Nucleus accumbens (tissue), 56 donors: ENCODE measurements at places on chromosomes 12 and 14.

DNA sequence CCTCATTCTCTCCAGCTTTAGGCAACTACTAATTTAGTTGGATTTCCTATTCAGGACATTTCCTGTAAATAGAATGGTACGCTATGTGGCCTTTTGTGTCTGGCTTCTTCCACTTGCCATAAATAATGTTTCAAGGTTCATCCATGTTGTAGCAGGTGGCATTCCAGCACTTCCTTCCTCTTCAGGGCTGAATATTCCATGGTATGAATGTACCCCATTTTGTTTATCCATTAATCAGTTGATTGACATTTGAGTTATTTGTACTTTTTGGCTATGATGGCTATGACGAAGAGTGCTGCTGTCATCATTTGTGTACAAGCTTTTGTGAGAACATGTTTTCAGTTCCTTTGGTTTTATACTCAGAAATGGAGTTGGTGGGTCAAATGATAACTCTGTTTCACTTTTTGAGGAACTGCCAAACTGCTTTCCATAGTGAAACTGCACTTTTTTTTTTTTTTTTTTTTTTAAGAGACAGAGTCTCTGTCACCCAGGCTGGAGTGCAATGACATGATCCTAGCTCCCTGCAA lies 6.5 kb upstream of the CDK2AP1 start:
- DNase-seq = no peak

GRCh38 chr12:121186826-121187225 lies 23.1 kb upstream of the P2RX4 start:
- DNase-seq = no peak

DNA sequence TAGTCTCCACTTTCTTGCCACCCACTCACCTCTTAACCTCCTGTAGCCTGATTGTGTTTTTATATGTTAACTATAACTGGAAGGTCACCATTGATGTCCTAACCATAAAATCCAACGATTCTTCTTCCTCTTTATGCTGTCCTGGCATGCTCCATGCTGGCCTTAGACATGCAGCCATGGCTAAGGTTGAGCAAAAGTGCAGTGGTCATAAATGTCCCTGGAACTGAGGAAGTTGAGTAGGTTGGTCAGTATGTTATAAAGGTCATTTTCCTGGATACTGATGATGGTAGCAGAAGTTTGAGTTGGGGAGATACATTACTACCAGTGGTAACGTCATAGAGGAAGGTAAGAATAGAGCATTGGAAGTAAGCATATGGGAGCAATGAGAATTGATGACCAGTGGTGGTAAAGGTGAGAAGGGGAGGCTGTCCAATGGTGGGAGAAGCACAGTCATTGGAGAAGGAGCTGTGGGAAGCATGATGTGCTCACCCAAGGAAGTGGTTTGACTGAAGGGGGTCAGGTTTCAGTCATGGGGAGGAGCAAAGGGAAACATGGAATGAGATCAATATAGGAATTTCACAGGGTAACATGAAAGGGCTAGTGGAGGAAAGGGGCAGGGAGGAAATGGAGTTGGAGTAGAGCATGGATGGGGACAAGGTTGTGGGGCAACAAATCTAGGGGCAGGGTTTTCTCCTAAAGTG lies 240.8 kb downstream of the DACT1 start:
- no peak for DNase-seq

DNA sequence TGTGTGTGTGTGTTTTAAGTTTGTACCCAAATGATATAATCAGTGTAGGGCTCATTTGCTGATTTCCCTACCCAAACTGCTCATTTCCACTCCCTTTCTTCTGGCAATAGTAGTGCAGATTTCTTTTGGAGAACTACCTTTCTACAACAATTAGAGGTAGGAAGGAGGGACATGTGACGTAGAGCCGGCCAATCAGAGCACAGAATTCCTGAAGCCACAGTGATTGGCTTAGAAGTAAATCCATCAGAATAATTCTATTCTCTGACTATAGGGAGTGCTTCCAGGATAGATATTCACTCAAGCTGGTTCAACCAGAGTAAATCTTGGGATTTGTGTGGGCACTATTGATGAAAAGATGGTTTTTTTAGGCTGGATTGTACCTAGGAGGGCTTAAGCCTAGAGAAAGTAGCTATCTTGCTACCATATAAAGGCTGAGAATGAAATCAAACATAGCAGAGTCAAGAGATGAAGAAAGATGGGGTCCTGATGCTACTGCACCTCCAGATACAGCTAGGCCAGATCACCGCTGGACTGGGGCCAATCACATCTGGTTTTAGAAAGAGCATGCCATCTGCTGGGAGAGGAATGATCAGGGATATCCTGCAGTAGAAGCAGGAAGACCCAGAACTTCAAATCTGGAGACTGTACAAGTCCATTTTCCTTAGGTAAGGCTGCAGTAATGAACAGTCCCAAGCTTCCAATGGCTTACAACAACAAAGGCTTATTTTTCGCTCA lies 54.1 kb upstream of the NUAK1 start:
- DNase-seq = no peak

GRCh38 chr14:29584992-29585391 lies 342.7 kb downstream of the PRKD1 start:
- no peak for DNase-seq

DNA sequence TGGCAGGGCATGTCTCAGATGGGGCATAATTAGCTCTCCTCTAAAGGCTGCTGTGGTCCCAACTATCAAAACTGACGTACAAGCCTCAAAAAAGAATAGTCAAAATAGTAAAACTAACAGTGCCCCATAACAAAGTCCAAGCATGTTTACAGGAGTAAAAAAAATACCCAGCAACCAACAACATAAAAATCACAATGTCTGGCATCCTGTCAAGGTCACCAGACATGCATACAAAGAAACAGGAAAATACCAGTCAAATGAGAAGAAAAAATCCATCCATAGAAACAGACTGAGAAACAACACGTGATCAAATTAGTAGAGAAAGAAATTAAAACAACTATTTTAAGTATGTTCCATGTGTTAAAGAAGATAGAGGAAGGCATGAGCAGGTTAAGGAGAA lies 131.2 kb upstream of the C14orf180 start:
- DNase-seq = no peak

GRCh38 chr12:113384778-113385177 lies 18.9 kb downstream of the SDS start:
- no peak for DNase-seq

GRCh38 chr12:24062642-24063245 lies 113.3 kb upstream of the SOX5 start:
- no peak for DNase-seq

GRCh38 chr14:88856786-88857366 lies 32.4 kb downstream of the TTC8 start:
- DNase-seq = no peak

DNA sequence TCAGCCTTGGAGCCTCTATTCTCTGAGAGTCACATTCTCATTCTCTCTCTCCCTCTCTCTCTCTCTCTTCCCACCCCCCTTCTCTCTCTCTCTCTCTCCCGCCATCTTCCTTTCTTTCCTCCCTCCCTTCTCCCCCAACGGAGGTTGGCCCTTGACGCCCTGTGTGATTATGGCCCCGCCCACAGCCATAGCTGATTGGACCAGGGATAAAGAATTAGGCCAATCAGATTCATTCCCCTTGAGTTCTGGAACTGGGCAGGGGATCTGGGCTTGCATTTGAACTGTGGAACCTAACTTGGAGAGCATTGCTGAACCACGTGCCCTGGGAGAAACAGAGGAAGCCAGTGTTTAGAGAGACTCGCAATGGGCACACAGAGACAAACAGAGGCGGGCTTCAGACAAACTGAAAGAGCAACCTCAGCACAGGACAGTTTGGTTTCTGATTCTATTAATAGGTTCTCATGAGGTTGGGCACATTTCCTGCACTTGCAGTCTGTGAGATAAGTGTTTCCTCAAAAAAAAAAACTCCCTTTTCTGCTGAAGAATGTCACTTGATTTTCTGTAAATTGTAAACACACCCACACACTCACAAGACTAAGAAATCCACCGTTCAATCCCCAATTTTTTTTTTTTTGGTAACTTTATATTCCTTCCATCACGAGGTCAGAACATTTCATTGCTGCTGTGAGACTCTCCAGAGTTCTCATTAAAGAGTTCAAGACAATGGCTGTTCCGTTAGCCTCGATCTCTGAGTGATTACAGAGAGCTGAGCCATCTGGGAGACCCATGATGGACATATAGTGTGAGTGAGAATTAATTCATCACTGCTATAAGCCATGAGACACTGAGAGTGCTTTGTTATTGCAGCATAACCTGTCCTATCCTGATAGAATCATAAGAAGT lies 3.5 kb upstream of the P2RX7 start:
- DNase-seq = peak; percentile 68

- DNase-seq = no peak
These were observed 672.9 kb downstream of the BCL11B start for GRCh38 chr14:98599082-98599481.
